Hematopoietic multipotent progenitor cell treated with erythropoietin and hydrocortisone succinate and interleukin-3 and kit ligand, for 4 days (in vitro differentiated cells): ENCODE measurements at places on chromosomes 6 and 20.

DNA sequence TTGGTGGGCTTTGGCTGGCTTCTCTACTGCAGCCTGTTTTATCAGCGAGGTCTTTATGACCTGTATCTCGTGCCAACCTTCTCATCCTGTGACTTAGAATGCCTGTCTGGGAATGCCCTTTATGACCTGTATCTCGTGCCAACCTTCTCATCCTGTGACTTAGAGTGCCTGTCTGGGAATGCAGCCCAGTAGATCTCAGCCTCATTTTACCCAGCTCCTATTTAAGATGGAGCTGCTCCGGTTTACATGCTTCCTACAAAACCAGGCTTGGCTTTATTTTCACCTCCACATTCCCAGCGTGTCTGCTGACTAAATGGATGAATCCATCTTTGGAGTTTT, 395.3 kb downstream of the PREX1 start:
- no peak for DNase-seq

GRCh38 chr6:112457886-112458285, 110.8 kb downstream of the RFPL4B start:
- no peak for DNase-seq

DNA sequence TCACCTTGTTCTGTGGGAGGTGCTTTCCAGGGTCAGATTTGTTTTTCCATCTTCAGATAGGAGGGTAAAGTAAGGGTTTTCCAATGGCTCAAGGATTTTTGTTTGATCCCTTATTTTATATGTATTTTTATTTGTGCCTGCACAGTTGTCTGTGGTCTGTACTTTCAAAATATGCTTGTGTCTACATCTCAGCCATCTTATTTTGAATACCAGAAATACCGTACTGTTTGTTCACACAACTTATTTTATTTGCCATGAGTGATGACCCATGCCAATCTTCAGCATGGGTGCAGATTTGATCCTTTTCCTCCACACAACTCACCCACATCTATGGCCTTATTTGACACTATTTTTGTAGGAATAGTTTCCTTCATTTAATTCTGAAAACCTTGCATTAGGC, 72.2 kb upstream of the PTCHD4 start:
- DNase-seq, result no peak

GRCh38 chr6:160421854-160422253, 73.7 kb downstream of the SLC22A3 start:
- DNase-seq, result no peak

DNA sequence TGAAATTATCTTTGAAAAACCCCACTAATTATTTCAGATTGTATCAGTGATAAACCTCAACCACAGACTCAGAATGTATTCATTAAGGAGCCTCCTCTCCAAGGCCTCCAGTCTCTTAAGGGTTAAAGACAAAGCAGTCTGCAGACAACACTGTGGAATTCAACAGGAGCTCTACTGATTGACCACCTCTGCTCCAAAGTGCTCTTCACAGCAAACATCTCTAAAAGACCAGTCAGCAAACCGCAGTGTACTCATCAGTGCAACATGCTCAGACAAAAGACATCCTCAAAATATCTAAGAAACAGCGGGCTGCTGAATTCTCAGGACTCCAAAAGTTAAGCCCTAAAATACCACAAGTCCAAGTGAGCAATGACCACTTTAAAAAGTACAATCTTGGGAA, 42.0 kb downstream of the UQCC1 start:
- DNase-seq, result no peak

DNA sequence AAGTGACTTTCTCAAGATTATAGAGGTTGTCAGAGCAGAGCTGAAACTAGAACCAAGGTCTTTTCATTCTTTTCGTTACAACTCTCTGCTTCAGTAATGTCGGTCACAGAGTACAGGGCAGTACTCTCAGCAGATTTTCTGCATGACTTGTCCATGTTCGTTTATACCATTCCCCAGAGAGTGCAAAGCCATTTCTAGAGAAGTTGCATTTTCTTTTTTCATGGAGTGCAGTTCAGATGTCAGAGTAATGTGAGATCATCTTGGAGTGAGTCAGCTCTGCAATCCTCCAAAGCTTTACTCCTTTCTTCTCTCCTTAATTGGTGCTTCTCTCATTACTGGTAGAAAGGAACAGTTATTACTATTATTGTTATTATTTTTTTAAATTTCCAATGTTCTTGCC, 115.6 kb upstream of the B3GAT2 start:
- DNase-seq, result no peak

GRCh38 chr20:63704749-63705117, 3.0 kb downstream of the ARFRP1 start:
- DNase-seq, result no peak

DNA sequence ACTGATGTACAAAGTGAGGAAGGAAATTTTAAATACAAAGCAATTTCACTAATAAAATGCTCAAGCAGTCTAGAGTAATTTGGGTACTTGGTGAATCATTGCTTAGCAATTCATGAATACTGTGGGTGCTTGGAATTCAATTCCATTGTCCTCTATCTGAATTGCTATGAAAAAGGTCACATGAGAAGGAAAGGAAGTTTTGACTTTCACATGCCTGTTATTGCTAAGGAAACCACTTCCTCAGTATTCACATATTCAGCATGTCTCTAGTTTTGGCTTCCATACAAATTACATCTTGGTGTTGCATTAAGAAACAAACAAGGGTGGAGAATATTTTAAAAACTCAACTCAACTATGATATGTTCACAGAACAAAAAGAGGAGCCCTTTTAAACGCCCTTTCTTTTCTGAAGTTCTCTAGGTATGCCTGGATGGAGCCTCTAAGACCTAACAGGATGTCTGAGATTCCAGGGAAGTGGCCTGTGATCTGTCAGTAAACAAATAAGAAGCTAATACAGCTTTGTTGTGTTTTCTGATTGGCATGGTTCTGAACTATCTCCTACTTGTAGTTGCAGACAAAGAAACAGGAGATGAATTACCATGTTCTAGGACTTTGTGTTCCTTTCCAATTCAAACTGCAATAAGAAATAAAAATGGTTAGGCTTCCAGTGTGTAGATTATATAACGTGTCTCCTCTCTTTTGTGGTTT, 190.4 kb downstream of the OGFRL1 start:
- no peak for DNase-seq

DNA sequence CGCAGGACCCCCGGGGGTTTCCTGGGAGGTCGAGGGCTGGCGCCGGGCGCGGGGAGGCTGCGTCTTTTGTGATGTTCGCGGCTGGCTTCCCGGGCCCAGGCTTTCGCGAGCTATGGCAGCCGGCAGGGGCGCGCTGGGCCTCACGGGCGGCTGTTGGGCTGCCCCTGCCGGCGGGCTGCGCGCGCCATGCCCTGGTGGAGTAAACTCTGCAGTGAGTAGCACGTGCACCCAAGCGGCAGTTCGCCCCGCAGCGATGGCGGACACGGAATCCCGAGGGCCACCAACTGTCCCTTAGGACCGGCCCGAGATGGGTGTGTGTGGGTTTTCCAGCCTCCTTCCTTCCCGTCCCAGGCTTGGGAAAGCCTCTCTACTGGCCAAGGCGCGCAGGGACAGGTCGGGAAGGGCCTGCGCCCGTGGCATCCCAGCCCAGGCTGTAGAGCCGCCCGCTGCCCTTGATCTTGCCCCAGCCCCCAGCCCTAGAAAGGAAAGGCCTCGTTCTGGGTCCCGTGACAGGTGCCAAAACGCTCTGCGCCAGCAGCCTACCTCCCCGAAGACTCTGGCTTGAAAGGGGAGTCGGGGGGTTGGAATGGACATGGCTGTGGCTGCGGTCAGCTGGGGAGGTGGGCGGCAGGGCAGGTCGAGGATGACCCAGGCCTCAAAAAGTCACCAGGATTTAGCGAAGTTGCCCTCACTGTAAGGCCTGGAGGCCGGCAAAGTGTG, 49.7 kb downstream of the ZBTB2 start:
- no peak for DNase-seq

GRCh38 chr6:15623276-15624116, 39.3 kb downstream of the DTNBP1 start:
- peak; percentile 72 for DNase-seq

GRCh38 chr20:33859157-33859695, 48.1 kb downstream of the CHMP4B start:
- peak; percentile 68 for DNase-seq

DNA sequence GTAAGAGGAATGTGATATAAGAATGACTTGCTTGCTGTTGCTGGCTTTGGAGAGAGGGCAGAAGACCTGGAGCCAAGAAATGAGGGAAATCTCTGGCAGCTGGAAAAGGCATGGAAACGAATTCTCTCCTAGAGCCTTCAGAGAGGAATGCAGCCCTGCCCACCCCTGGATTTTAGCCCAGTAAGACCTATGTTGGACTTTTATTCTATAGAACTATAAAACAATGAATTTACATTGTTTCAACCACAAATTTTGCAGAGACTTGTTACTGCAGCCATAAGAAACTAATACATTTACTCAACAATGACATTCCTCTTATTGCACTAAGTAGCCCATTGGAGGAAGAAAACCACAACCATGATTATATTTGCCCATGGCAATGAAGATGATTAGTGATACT, 39.5 kb upstream of the PREP start:
- DNase-seq, result no peak

DNA sequence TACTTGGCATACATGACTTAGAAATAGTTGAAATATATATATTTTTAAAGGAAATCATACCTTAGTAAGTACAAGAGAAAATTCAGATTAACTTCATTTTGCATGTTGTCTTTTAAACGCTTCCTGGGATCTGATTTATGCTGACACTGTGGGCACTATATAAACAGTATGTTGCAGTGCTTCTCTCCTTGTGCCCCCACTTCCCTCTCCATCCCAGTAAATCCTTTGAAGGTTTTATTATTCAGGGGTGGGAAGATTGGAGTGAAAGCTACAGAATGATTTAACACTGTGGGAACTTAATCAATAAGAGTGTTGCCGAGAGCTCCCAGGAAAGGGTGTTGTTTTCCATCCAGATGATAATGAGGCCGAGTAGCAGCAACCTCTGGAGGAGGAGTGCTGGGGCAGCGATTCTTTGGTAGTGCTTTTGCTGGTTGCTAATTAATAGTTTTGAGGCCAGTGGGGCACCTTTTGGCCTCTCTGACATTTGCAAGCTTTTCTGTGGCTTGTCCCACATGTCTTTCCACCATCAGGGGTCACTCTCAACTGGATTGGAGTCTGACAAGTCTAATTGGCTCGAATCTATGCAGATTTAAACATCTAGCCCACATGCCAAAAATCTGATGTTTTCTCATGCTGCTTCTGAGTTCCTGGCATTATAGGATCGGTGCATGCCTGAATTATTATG, 183.0 kb upstream of the MMS22L start:
- no peak for DNase-seq

DNA sequence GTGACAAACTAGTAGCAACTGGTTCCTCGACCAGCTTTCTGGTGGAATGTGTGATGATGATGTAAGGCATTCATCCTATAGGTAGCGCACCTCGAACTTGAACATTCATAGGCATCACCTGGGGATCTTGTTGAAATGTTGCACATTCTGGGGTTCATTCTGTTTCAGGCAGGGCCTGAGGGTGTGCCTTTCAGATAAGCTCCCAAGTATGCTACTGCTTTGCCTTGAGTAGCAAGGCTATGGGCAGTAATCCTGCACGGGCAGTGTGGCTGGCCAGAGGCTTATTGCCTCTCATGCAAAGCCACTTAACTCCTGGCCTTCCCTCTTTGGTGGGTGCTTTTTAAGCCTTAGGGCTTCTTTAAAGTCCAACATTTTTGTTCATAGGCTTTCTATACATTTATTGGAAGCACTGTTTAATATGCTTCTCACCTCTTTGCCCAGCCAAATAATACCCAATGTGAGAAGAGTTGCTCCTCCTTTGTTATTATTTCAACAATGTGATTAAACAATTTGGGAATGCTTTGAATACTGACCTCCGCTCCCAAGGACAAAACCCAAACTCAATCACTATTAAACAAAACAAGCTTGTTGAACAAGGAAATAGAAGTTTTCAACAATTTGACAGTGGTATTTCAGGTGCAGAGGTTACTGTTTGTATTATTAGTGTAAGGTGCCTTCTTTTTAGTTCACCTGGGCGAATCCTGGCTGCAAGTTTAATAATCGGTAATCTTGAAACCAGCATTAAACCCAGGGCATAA, 57.5 kb downstream of the JARID2 start:
- peak; percentile 53 for DNase-seq

GRCh38 chr6:21461844-21462518, 131.6 kb upstream of the SOX4 start:
- DNase-seq, result no peak

- no peak for DNase-seq
These were observed 106.1 kb upstream of the ADGRF4 start for GRCh38 chr6:47592131-47592840.

DNA sequence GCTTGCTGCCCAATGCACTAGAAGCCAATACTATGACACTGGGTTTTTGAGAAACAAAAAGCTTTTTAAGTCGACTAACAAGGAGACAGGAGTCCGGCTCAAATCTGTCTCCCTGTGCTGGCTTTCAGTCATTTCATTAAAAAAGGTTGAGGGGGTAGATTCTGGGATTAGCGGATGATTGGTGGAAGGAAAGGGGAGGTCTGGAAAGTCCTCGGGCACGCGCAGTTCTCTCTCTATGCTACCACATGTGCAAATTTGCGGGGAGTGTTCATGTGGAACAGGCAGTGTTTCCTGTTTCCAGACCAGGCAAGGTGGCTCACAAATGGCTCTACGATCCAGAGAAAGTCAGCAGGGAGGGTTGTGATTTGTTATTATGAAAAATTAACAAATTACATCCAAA, 89.1 kb upstream of the TOX2 start:
- DNase-seq, result no peak

- peak; percentile 5 for DNase-seq
These were observed 113.1 kb downstream of the C6orf58 start for GRCh38 chr6:127690092-127690491.

DNA sequence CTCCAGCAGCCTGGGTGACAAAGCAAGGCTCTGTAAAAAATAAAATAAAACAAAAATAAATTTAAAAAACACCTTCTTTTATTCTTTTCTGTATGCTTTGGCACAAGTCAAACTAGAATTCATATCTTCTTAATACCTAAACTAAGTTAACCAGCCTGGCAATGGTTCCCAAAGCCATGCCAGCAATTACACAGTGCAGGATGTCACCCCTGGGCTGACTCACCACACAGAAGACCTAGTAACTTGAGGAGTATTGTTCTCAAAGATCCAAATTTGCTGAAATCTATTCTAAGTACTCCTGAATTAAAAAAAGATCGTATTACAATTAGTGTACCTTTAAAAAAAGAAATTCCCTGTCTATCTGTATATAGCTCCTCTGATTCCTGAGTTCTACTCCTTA, 162.7 kb upstream of the SGK1 start:
- DNase-seq, result no peak

- no peak for DNase-seq
These were observed 64.9 kb downstream of the SLC22A23 start for GRCh38 chr6:3391902-3392458.

DNA sequence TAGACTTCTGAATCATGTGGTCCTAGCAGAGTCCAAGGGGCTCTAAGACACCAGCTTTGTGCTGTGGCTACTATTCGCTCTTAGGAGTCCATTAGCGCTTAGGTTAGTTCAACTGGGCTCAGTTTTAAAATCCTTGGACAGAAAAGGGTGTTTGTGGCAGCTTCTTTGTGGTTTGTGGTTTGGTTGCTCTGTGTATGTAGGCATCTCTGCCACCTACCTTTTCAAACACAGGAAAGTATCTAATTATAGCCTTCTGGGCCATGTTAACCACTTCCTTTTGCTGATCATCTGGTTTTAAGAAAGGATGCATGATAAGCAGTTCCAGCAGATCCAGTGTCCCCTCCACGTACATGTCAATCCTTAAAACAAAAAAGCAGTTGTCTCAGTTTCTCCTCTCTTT, 10.8 kb downstream of the GSTA4 start:
- DNase-seq, result peak; percentile 85

- DNase-seq, result no peak
These were observed 66.3 kb upstream of the BMP5 start for GRCh38 chr6:55941702-55942101.
